Left lung (tissue), 14 donors: ENCODE measurements at places on chromosomes 1 and 21. TPM values are rescaled to one million over a fixed set of nuclear protein-coding genes. Genes with fewer than 3 reads are reported as not detected.

DNA sequence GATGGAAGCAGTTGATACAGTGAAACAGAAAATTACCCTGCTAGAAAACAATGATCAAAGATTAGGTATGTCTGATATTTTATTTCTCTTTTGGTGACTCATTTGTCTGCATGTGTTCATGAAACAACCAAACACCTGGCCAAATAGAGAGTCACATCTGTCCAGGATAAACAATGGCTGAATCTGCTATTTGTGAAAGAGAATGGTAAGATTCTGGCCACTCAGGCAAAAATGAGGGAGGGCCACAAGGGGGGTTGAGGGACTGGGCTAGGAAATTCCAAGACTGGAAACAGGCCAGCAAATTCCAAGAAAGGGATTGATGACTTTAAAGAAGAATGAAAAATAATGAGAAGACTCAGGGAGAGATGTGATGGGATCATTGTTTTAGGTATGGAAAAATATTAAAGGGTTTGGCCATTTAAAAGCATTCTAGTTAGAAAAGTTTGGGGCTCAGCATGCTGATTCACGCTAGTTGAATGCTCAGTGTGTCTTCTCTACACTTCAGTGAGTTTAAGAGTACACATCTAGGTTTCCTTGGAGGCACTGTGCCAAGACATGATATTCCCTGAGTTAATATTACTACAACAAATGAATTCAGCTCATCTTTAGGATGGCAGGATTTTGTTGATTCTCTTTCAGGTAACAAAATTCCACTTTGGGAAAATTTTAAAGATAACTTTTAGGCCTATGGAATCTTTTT lies 44.9 kb downstream of the TRAF5 start:
- DNase-seq, result no peak

- no peak for DNase-seq
These were observed 9.3 kb downstream of the TMCC2 start for GRCh38 chr1:205236951-205237475.

- DNase-seq, result peak; percentile 12
These were observed 80.2 kb upstream of the ACTL8 start for GRCh38 chr1:17674726-17675500.

DNA sequence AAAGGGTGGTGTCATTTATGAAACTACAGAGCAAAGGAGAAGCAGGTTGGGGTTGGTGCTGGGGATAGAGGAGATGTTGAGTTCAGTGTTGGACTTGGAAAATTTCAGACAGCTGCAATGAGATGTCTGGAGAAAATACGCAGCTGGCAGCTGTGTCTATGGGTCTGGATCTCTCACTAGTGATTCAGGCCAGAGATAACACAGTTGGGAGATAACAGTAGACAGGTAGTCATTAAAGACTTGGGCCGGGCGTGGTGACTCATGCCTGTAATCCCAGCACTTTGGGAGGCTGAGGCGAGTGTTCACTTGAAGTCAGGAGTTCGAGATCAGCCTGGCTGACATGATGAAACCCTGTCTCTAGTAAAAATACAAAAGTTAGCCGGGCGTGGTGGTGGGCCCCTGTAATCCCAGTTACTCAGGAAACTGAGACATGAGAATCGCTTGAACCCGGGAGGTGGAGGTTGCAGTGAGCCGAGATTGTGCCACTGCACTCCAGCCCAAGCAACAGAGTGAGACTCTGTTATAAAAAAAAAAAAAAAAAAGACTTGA lies 2.5 kb upstream of the TFAP2E start:
- no peak for DNase-seq

- no peak for DNase-seq
These were observed 158.9 kb downstream of the ZBTB18 start for GRCh38 chr1:244209955-244210354.

DNA sequence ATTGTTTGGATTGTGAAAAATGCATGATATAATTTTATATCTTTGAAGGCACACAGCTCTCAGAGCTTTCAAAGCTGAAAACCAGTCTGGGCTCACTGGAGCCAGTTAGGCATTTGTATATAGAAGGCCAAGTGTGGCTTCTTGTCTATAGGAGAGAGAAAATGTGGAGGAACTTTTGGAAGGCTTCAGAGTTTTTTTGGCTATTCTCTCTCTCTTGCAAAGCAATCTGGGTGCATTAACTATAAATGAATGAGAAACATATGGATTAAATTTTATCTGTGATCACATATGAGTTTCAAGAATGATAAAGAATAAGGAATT lies 216.7 kb upstream of the HOOK1 start:
- no peak for DNase-seq

- DNase-seq, result no peak
These were observed 95.0 kb upstream of the COL6A1 start for GRCh38 chr21:45886610-45887026.

- no peak for DNase-seq
These were observed 36.7 kb upstream of the RAP1A start for GRCh38 chr1:111582644-111583618.

DNA sequence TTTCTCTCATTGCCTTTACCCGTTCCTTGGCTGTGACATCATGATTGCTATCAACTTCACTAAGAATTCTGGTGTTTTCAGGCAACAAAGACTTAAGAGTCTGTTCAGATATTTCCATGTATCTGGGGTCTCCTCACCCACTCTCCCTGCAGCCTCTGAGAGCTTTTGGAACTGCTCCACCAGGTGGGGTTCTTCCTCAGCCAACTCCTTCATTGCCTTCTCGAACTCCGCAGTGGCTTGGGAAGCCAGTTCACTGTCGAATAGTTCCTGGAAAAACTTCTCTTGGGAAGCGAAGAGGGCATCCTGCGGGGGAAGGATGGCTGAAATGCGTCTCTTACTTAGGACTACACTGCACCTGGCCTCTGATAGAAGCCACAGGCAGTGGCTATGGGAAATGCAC lies 2.1 kb downstream of the PEX19 start:
- no peak for DNase-seq

DNA sequence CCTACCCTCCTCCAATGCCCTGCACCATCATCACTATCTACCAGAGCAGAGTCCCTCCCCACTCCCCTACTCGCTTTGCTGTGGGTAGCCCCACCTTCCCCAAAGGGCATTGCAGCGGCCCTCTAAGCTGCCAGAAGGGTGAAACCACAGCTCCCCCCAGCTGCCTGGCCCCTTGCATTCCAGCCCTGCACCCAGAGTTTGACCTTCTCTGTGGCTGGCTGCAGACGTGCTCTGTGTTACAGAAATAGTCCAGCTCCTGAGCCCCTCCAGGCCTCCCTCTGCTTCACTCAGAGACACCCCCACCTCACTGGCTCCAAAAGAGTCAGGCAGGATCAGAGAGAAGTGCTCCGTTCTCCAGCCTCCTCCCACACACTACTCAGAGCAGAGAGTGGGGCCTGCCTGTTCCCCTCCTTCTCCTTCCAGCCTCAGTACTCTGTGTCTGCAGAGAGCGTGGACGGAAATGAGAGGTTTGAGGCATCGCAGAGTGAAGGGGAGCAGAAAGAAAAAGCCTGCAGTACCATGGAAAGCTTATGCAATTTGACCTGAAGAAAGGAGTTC lies 63.2 kb downstream of the PLEKHA6 start:
- no peak for DNase-seq

- no peak for DNase-seq
These were observed 1.9 kb downstream of the PSMG1 start for GRCh38 chr21:39181205-39181818.

- no peak for DNase-seq
These were observed 117.3 kb downstream of the PGBD5 start for GRCh38 chr1:230308821-230309220.

- peak; percentile 60 for DNase-seq
These were observed 773 bp upstream of the DDX59 start for GRCh38 chr1:200670242-200671118.

DNA sequence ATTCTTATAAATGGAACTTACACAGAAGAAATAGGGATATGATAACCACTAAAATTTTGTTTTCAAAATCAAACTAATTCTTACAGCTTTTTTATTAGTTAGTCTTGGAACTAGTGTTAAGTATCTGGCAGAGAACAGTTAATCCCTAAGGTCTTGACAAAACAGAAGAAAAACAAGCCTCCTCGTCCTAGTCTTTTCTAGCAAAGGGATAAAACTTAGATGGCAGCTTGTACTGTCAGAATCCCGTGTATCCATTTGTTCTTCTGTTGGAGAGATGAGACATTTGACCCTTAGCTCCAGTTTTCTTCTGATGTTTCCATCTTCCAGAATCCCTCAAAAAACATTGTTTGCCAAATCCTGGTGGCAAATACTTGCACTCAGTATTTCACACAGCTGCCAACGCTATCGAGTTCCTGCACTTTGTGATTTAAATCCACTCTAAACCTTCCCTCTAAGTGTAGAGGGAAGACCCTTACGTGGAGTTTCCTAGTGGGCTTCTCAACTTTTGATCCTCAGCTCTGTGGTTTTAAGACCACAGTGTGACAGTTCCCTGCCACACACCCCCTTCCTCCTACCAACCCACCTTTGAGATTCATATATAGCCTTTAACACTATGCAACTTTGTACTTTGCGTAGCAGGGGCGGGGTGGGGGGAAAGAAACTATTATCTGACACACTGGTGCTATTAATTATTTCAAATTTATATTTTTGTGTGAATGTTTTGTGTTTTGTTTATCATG lies 42.3 kb upstream of the LAMC2 start:
- DNase-seq, result no peak

Gene SELE
- 0.21 TPM for polyA plus RNA-seq
